ENCODE measurements at places on chromosomes 7 and 10.

DNA sequence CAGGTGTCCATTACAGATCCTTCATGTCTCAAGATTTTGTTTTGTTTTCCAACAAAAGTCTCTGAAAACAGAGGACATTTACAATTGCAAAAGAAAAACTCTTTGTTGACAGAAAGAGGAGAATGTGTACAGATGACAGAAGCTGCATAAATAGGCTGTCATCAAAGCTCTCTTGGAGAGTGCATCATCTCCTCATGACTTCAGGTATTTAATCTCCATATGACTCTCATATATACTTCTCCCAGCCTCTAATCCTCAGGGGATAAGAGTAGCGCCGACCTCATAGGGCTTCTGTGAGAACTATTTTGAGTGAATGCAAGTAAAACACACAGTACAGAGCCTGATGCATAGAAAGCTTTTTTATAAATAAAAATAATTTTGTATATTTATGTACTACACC is 48.1 kb upstream of the SEPTIN7 start:
- DNase-seq, result no peak

- DNase-seq, result no peak
These were observed 574 bp downstream of the UTF1 start for GRCh38 chr10:133230387-133231195.

GRCh38 chr7:150838965-150839650 is 13.2 kb upstream of the AOC1 start:
- no peak for DNase-seq

GRCh38 chr10:76582531-76582930 is 1055.1 kb downstream of the KCNMA1 start:
- no peak for DNase-seq

- no peak for DNase-seq
These were observed 46.6 kb downstream of the MACC1 start for GRCh38 chr7:20170633-20171032.

Measured in NCI-H1436 (cell line).